ENCODE measurements at places on chromosomes 5 and 9. TPM values are rescaled to one million over a fixed set of nuclear protein-coding genes. Genes with fewer than 3 reads are reported as not detected.

GRCh38 chr9:108012886-108013665, 523.5 kb upstream of the KLF4 start:
- DNase-seq, result no peak

SLC36A2 gene
- total RNA-seq, result not detected

DNA sequence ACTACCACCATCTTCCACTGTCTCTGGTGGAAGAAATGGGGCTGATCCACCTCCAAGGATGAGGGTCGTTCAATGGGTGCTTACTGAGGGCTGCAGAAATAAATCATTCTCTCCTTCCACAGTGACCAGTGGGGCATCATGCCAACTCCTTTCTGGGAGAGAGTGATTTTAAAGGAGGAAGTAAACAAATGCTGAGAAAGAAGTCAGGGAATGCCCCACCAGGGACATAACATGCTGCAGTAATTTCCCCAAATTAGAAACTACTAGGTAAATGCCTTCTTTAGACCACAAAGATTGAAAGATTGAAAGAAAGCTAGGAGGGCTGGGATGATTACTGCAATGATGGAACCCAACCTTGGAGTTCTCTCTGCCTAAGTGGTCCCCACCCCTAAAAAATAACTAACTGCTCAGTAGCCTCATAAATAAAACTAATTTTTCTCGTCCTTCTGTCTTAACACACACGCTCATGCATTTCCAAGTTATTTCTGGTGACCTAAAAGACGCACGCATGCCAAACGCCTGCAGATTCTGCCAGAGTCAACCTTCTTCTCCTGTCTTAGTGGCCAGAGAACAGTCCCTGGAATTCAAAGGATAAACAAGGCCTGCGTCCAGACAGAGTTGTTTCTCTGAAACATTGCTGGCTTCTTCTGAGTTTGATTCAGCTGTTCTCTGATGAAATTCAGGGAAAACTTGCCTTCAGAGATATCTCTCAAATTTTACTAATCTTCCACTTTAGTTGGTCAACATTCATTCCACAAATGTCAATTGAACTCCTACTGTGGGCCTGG, 250.0 kb downstream of the NR3C1 start:
- DNase-seq, result no peak

DNA sequence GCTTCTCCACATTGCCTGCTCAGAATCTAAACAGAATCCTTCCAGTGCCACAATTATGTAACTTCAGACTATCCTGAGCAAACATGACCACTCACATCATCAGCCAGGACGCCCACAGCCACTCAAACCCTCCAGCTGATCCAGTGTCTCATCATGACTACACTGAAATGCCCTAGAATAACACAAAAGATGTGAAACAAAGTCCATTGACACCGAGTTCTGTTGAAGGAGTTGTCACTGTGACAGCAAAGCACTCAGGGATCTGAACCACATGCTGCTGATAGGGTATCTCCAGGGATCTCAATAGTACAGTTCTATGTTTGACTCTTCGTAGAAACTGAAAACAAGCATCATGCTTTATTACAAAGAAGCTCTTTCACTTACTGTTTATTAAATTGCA, 150.2 kb downstream of the GABBR2 start:
- DNase-seq, result no peak

PLPP7 gene
- not detected for total RNA-seq

- peak; percentile 75 for DNase-seq
Measured at GRCh38 chr5:139392678-139393496, 2.0 kb downstream of the PROB1 start.

- no peak for DNase-seq
Measured at GRCh38 chr9:27468462-27469110, 55.5 kb upstream of the IFNK start.
